IPS DF 6.9 (cell line): ENCODE measurements at places on chromosomes 3 and 15.
A peak's percentile ranks its signal among the peaks of the same experiment; 100 is the strongest.

- DNase-seq, result no peak
- no peaks in the 10 kb centered on the region for H3K36me3 ChIP-seq
- H3K4me1 ChIP-seq, result no peaks in the 10 kb centered on the region
- no peaks in the 10 kb centered on the region for H3K27me3 ChIP-seq
Observed at GRCh38 chr15:60423537-60423936, 25.8 kb upstream of the ANXA2 start.

DNA sequence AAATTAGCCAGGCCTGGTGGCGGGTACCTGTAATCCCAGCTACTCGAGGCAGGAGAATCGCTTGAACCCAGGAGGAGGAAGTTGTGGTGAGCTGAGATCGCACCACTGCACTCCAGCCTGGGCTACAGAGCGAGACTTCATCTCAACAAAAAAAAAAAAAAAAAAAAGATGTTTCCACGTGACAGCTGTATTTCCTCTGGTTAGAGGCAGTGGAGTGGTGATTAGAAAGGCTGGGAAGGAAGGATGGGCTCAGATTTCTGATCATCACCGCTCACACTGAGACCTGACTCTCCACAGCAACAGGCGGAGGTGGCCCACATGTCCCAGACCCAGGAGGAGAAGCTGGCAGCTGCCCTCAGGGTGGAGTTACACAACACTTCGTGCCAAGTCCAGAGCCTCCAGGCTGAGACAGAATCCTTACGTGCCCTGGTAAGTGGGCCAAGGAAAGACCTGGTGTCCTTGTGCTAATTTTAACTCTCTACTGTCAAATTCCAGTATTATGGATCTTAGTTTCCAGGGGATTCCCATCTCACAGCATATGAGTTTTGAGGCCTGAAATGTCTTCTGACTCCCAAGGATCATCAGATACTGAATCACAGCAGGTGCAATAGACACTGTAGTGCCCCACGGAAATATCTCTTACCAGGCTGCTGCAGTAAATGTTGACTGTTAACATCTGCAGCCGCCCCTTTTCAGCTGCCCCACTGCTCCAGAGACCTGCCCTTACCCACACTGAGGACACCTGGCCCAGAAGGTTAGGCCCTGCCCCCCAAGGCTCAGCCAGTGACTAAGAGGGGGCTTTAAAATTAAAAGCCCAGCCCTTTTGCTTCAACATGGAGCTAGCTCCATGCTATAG is 66.9 kb downstream of the BFSP2 start:
- no peak overlapping the region for H3K27ac ChIP-seq
- DNase-seq, result no peak
- H3K4me3 ChIP-seq, result no peak overlapping the region
- H3K4me1 ChIP-seq, result no peaks in the 10 kb centered on the region

- no peak for DNase-seq
- H3K36me3 ChIP-seq, result no peaks in the 10 kb centered on the region
- H3K4me3 ChIP-seq, result no peak overlapping the region
- no peaks in the 10 kb centered on the region for H3K27me3 ChIP-seq
Observed at GRCh38 chr3:4505688-4506558, 12.8 kb downstream of the ITPR1 start.

- no peak for DNase-seq
- no peaks in the 10 kb centered on the region for H3K36me3 ChIP-seq
- no peak overlapping the region for H3K4me3 ChIP-seq
- H3K4me1 ChIP-seq, result no peaks in the 10 kb centered on the region
- H3K27ac ChIP-seq, result no peak overlapping the region
Observed at GRCh38 chr15:46408312-46408711, 773.5 kb downstream of the SQOR start.

DNA sequence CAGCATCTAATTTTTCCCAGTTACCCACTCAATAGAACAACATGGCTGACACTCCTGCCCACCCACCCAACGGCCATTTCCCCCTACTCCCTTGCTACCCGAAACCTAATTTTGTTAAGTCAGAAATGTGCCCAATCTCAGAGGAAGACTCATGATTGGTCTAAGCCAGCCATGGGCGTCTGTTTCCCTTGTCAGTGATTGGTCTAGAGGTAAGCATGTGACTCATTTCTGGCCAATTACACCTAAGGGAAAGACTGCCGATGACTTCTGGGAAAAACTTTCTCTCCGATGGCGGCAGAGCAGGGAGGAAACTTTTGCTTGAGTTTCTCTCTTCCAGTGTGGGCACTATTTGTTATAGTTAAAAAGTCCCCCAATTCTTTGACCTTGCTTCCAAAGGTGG is 72.9 kb downstream of the RPLP1 start:
- H3K27me3 ChIP-seq, result no peaks in the 10 kb centered on the region
- DNase-seq, result no peak
- H3K4me1 ChIP-seq, result no peaks in the 10 kb centered on the region
- no peaks in the 10 kb centered on the region for H3K36me3 ChIP-seq
- no peak overlapping the region for H3K4me3 ChIP-seq
- no peak overlapping the region for H3K27ac ChIP-seq

DNA sequence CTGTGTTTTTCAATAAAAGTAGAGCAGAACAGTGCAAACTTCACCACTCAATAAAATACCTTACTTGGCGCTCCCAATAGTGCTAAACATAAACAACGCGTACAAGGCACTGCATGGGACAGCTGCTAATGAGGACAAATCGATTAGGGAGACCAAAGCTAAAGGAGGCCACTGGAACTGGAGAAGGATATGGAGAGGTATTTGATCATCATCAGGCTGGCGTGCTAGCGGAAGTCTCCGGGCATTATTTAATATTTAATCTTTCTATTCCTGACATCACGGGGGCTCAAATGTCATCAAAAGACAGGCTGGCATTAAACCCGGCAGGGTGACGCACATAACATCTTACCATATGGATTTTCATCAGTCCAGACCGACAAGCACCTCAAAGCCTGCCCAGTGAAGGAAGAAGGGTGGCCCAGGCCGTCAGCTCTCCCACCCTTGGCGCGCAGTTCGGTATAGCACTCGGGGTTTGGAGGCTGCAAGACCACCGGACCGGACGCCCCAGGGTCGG is 604 bp downstream of the CCPG1 start:
- no peak for DNase-seq
- H3K4me3 ChIP-seq, result peak overlapping the region; percentile 68; the same call in 1 of the 2 replicates
- no peaks in the 10 kb centered on the region for H3K27me3 ChIP-seq
- H3K36me3 ChIP-seq, result no peaks in the 10 kb centered on the region
- no peak overlapping the region for H3K27ac ChIP-seq
- H3K4me1 ChIP-seq, result no peaks in the 10 kb centered on the region

GRCh38 chr15:29687204-29687815 is 135.0 kb downstream of the TJP1 start:
- no peak overlapping the region for H3K27ac ChIP-seq
- H3K4me1 ChIP-seq, result 0 out of 2 replicates have a peak, but pooled peaks cover 2% of the 10 kb centered on the region
- no peak overlapping the region for H3K4me3 ChIP-seq
- H3K36me3 ChIP-seq, result peaks cover 2% of the 10 kb centered on the region; the same call in 1 of the 2 replicates
- no peak for DNase-seq

GRCh38 chr3:4688411-4688810 is 195.3 kb downstream of the ITPR1 start:
- H3K4me1 ChIP-seq, result no peaks in the 10 kb centered on the region
- DNase-seq, result no peak
- H3K4me3 ChIP-seq, result no peak overlapping the region
- no peak overlapping the region for H3K27ac ChIP-seq

- no peak for DNase-seq
- peak within 1 kb of the TSS; percentile 91 for H3K4me3 ChIP-seq
- no peaks in the 10 kb centered on the region for H3K36me3 ChIP-seq
Observed at GRCh38 chr3:38649500-38650247, at the start of gene SCN5A. TSS of gene SCN5A (minus strand) at chr3:38649687. CDS start at chr3:38633307, 16,380 bp downstream.

- H3K27me3 ChIP-seq, result no peaks in the 10 kb centered on the region
- DNase-seq, result no peak
- no peak overlapping the region for H3K4me3 ChIP-seq
- H3K4me1 ChIP-seq, result no peaks in the 10 kb centered on the region
Observed at GRCh38 chr3:10775828-10776227, 40.2 kb upstream of the SLC6A11 start.

GRCh38 chr15:48177766-48178647 is at the start of gene MYEF2:
TSS of gene MYEF2 (minus strand) at chr15:48178295. CDS start at chr15:48178237, 58 bp downstream.
- H3K4me1 ChIP-seq, result no peaks in the 10 kb centered on the region
- H3K36me3 ChIP-seq, result no peaks in the 10 kb centered on the region
- no peaks in the 10 kb centered on the region for H3K27me3 ChIP-seq
- no peak within 1 kb of the TSS for H3K27ac ChIP-seq

DNA sequence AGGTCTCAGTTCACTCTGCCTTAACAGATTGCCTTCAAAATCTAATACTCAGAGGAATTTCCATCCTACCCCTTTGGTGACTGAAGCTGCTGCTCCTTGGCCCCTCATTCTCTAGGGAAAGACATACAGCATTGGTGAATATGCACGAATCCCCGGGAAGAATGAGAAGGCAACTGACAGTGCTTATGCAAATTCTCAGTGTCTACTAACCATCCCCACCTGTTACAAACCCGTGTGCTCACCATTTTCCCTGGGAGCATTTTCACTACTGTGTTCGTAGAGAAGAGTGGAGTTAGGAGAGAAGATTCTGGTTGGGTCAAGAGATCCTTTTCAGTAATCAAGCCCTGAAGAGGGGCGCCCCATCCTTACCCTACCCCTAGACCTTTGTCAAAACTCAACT is 37.7 kb downstream of the SYNM start:
- H3K4me3 ChIP-seq, result no peak overlapping the region
- H3K27ac ChIP-seq, result no peak overlapping the region
- H3K4me1 ChIP-seq, result peaks cover 4% of the 10 kb centered on the region
- no peaks in the 10 kb centered on the region for H3K27me3 ChIP-seq
- DNase-seq, result no peak

DNA sequence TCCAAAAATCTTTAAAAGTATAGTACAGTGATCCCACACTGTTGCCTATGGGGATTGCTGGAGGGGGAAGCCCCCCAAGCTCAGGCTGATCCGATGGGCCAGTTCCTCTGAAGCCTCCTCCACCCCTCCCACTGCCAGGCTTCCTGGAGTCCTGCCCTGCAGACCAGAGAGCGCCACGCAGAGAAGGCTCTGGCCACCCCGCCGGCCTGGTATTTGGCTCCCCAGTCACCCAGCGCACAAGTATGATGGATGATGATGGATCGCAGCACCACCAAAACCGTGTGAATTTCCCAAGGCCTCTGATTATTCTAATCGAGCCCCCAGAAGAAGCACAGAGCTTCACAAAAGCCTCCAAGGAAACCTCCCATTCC is 259.0 kb downstream of the MECOM start:
- H3K36me3 ChIP-seq, result no peaks in the 10 kb centered on the region
- no peak overlapping the region for H3K27ac ChIP-seq

- H3K27ac ChIP-seq, result no peak overlapping the region
- peaks cover 3% of the 10 kb centered on the region; the same call in 1 of the 2 replicates for H3K4me1 ChIP-seq
- H3K27me3 ChIP-seq, result no peaks in the 10 kb centered on the region; the same call in 1 of the 2 replicates
- DNase-seq, result no peak
Observed at GRCh38 chr3:132556508-132557159, 40.4 kb upstream of the ACKR4 start.

- no peak overlapping the region for H3K27ac ChIP-seq
- H3K36me3 ChIP-seq, result no peaks in the 10 kb centered on the region
- no peaks in the 10 kb centered on the region for H3K27me3 ChIP-seq
Observed at GRCh38 chr15:89993349-89993748, 7.8 kb upstream of the ZNF710 start.

DNA sequence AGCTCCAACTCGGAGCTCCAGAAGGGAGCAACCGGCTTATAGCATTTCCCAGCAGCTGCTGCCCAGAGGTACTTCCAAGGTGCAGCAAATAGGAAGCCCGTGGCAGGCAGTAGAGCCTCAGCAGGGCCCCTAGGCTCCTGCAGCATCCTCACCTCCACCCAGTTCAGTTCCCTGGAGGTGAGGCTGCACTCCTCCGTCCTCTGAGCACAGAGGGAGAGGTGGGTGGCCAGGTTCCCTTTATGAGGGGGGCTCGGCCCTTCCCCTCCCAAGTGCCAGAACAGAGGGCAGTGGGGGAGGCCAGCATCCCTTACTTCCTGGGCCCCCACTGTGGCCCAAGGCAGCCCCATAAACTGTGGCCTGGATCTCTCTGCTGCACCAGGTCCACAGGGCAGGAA is 150.2 kb downstream of the ATP10A start:
- no peaks in the 10 kb centered on the region for H3K4me1 ChIP-seq
- no peak overlapping the region for H3K4me3 ChIP-seq
- no peak overlapping the region for H3K27ac ChIP-seq
- H3K36me3 ChIP-seq, result no peaks in the 10 kb centered on the region
- H3K27me3 ChIP-seq, result no peaks in the 10 kb centered on the region

DNA sequence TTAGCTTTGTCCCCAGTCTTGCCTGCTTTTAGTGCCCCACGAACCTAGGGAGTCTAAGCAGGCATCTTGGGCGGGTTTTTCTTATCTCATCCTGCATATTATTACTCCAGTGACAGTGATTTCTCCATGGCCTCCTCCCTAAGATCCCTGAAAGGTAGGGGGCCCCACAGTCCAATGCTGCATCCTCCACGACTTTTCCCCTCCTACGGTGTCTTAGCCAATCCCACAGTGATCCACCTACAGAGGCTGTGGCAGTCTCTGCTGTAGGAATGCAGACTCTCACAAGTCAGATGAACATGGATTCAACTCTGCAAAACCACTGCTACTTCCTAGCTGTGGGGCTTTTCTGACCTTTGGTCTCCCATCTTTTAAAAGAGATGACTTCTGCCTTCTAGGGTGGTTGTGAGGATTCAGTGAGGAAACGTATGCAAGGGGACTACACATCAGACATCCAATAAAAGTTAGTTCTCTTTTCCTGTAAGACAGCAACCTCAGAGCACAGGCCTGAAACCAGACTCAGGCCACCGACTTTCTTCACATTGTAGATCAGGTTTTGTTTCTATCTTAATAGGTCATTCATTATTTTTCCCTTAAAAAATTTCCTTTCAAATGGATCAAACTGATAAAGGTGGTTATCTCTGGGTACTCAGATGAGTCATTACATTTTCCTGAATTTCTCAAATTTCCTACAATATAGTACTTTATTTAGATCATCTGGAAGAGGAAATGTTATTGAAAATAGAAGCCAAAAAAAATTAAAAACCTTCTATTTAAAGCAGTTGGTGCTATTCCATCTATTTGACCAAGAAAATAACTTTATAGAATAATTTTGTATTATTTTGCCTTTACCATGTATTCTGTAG is 23.2 kb downstream of the ILDR1 start:
- no peak overlapping the region for H3K27ac ChIP-seq
- DNase-seq, result no peak
- peaks cover 2% of the 10 kb centered on the region; the same call in 1 of the 2 replicates for H3K4me1 ChIP-seq

GRCh38 chr3:168213920-168214319 is 118.2 kb upstream of the GOLIM4 start:
- no peak overlapping the region for H3K4me3 ChIP-seq
- DNase-seq, result no peak
- H3K4me1 ChIP-seq, result no peaks in the 10 kb centered on the region
- no peaks in the 10 kb centered on the region for H3K36me3 ChIP-seq
- no peaks in the 10 kb centered on the region for H3K27me3 ChIP-seq
- H3K27ac ChIP-seq, result no peak overlapping the region

DNA sequence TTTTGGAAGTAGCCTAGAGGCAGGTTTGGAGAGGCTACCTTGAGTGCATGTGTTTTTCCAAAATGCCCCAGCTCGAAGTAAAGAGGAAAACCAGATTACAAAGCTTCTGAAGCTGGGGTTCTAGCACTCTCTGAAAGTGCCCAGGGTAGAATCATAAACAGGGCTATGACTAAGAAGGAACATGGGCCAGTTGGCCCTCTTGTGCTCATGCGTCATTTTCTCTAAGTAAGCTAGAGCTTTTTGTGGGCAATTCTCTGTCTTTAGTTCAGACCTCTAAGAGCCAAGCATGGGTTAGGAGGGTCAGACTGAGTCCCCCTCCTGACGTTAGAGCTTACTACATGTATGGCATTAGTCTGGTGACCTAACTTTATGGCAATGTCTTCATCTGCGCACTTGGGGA is 129.5 kb upstream of the UMPS start:
- no peak overlapping the region for H3K4me3 ChIP-seq
- no peak overlapping the region for H3K27ac ChIP-seq
- no peaks in the 10 kb centered on the region; the same call in 1 of the 2 replicates for H3K4me1 ChIP-seq
- H3K36me3 ChIP-seq, result no peaks in the 10 kb centered on the region
- DNase-seq, result no peak

- DNase-seq, result no peak
- H3K27me3 ChIP-seq, result no peaks in the 10 kb centered on the region
- no peak overlapping the region for H3K27ac ChIP-seq
- no peaks in the 10 kb centered on the region for H3K36me3 ChIP-seq
Observed at GRCh38 chr3:46138581-46138980, 69.5 kb downstream of the CCR1 start.
